Endodermal cell (in vitro differentiated cells): ENCODE measurements at places on chromosomes 2 and 18. TPM values are rescaled to one million over a fixed set of nuclear protein-coding genes. Genes with fewer than 3 reads are reported as not detected.

DNA sequence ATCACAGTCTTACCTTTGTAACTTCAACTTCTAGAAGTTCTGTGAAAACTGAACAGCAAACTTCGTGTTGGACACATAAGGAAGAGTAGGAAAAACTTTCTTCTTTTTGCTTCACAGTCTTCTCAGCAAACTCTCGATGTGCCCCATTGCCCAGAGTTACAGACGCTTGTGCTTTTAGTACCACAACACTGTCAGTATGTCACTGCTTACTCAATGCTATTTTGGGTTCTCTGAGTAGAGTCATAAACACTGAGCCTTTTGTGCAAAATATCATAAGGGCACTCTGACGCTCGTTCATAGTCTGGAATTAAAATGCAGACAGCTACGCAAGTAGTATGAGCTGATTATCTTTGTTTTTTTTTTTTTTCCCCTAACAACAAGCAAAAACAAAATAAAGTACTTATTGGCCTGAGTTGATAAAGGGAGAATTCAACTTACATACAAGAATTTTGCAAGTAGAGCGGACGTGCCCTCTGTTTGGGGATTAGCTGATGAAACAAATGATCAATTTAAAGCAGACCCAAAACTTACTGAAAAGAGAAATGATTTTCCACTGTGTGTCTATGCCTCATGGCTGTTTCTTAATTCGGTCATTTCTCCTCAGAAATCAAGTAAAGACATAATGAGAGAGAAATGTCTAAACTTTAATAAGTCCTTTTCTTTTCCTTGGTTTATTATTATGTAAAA is at the start of gene CDH19:
Gene CDH19, minus strand, starts transcription at position 150 of the 687 bp plus-strand sequence. CDS start 31,886 bp downstream, outside the sequence.
- H3K4me1 ChIP-seq = no peaks in the 10 kb centered on the region
- no peak within 1 kb of the TSS for H3K27ac ChIP-seq
- H3K27me3 ChIP-seq = no peaks in the 10 kb centered on the region
- H3K4me3 ChIP-seq = no peak within 1 kb of the TSS

DNA sequence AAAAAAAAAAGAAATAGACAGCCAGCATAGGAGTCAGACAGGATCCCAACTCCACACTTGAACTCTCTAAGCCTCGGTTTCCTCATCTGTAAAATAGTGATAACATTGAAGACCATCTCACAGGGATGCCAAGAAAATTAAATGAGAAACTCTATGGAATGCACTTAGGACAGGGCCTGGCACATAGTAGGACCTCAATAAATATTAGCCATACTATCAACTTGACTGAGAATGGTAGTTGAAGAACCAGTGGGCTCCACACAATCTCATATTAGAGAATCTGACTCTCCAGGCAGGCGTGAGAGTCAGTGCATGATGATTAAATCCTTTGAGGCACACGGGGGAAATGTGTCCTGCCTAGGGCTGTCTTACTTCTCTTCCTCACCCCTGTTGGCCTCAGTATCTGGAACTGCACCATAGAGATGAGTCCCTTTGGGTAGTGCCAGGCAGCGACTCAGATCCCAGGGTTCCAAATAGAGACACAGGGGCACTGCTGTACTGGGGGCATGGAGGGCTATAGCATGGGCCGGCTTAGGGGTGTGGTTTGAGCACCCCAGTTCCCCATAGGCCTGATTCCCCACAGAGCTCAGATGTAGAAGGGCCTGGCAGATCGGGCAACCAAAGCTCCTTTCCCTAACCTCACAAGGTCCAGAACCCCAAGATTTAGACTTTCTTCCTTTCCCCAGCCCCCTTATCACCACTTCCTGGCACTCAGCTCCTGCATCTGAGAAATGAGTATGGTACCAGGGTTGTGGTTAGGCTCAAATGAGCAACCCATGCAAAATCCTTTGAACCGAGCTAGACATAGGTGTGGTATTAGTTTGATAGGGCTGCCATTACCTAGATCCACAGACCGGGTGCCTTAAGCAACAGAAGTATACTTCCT is 51.3 kb upstream of the CAB39 start:
- no peak for DNase-seq
- no peaks in the 10 kb centered on the region for H3K36me3 ChIP-seq
- H3K27ac ChIP-seq = no peak overlapping the region
- H3K27me3 ChIP-seq = peaks cover 4% of the 10 kb centered on the region

GRCh38 chr2:235135990-235136561 is 184.3 kb downstream of the SH3BP4 start:
- no peaks in the 10 kb centered on the region for H3K27me3 ChIP-seq
- no peaks in the 10 kb centered on the region for H3K4me1 ChIP-seq
- no peaks in the 10 kb centered on the region for H3K36me3 ChIP-seq
- H3K27ac ChIP-seq = no peak overlapping the region

DNA sequence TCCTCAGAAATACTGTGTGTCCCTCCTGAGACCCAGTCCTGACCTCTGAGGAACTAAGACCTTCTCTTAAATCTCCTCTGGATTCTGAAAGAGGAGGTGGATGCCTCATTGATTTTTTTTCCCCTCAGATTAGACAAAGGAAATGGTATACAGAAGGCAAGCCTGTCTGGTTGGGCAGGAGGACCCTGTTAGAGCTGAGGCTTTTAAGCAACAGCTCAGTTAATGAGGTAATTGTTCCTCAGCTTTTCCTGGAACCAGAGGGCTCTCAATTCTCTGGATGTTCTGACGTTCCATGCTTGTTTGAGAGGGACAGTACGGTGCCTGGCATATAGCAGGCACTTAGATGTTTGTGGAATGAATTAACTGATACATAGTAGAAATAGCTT is 61.7 kb upstream of the MCFD2 start:
- no peak overlapping the region for H3K4me3 ChIP-seq
- DNase-seq = no peak
- H3K27ac ChIP-seq = no peak overlapping the region
- peaks cover 3% of the 10 kb centered on the region for H3K36me3 ChIP-seq
- no peaks in the 10 kb centered on the region for H3K4me1 ChIP-seq

- H3K36me3 ChIP-seq = no peaks in the 10 kb centered on the region
- no peaks in the 10 kb centered on the region for H3K27me3 ChIP-seq
- no peak for DNase-seq
These were observed 49.9 kb downstream of the LYPD1 start for GRCh38 chr2:132620115-132620514.

DNA sequence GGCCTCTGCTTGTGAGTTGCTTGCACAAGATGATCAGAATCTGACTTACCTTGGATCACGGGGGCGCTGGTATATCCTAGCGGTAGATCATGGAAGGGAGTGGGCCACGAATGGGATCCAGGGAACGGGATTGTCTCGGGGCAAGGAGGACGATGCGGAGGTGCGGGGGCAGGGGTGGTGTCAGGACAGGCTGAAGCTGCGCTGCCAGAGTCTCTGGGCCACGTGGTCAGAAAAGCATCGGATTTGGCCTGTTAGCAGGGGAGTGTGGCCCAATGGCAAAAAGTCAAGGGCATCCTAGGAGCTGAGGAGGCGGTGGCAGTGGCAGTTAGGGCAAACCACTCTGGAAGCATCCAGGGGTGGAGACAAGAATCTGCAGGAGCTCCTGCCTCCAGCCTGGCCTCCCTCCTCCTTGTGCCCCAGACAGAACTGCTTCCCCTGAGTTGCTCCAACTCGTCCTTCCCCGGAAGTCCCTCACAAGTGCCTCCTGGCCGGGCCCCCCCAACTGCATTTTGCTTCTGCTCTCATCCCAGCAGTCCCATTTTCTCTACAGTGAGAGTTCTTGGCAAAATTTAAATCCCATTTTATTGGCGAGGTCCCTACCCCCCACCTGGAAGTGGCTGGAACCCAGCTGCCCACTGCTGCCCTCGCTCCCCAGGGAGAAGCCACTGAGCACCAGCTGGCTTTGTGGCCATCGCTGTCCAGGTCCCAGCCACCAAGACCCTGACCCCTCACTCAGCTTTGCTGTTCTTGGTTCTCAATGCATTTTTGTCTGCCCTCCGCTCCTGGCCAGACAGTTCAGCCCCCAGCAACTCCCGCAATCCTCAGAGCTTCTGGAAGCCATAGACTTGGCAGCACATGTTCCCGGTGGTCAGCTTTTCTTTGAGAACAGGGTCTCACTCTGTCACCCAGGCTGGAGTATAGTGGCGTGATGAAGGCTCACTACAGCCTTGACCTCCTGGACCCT is 5.6 kb upstream of the CCDC74B start:
- no peak overlapping the region for H3K4me3 ChIP-seq
- H3K36me3 ChIP-seq = peaks cover 8% of the 10 kb centered on the region
- no peaks in the 10 kb centered on the region for H3K27me3 ChIP-seq

The MAP4K3 gene
- 39.2 to 45.5 TPM (median 39.6 TPM) in 3 replicates for total RNA-seq

The RIF1 gene
- total RNA-seq = 62.7 and 66.7 TPM in 2 replicates

DNA sequence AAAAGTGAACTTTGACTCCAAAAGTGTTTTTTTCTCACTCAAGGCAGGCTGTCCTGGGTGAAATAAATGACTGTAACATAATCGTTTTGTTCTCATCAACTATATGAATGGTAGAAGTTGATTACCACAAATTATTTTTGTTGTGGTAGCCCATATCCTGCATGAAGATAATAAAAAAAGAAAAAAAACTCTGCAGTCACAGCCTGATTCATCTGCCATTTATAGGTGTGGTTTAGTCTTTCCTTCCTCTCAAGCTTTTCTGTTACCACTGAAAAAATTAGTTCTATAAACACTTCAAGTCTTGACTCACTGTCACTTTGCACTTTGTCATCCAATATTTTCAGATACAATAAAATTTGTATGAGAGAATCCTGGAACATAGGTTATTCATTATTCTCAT is 522.0 kb downstream of the PLCL1 start:
- H3K36me3 ChIP-seq = no peaks in the 10 kb centered on the region
- H3K4me1 ChIP-seq = no peaks in the 10 kb centered on the region
- no peak overlapping the region for H3K27ac ChIP-seq

The NT5DC4 gene
- total RNA-seq = not detected in 3 replicates

- H3K27me3 ChIP-seq = no peaks in the 10 kb centered on the region
- no peak overlapping the region for H3K27ac ChIP-seq
- no peak for DNase-seq
These were observed 266.7 kb upstream of the HDAC4 start for GRCh38 chr2:239667431-239667985.

GRCh38 chr2:215557701-215558100 is 121.8 kb upstream of the FN1 start:
- no peak overlapping the region for H3K27ac ChIP-seq
- H3K27me3 ChIP-seq = no peaks in the 10 kb centered on the region
- DNase-seq = no peak
- H3K4me3 ChIP-seq = no peak overlapping the region
- no peaks in the 10 kb centered on the region for H3K4me1 ChIP-seq

GRCh38 chr18:38900031-38900430 is 1334.4 kb upstream of the CELF4 start:
- no peaks in the 10 kb centered on the region for H3K36me3 ChIP-seq
- no peak overlapping the region for H3K4me3 ChIP-seq
- H3K27me3 ChIP-seq = no peaks in the 10 kb centered on the region
- H3K27ac ChIP-seq = no peak overlapping the region
- no peak for DNase-seq
